ENCODE measurements at places on chromosomes 2 and 18. TPM values are rescaled to one million over a fixed set of nuclear protein-coding genes. Genes with fewer than 3 reads are reported as not detected.
A peak's percentile ranks its signal among the peaks of the same experiment; 100 is the strongest.

The C2orf78 gene
- total RNA-seq: not detected

The LTBP1 gene
- total RNA-seq: not detected

The CD8B2 gene
- total RNA-seq: 13.1 TPM

The RAPGEF4 gene
- 1.2 TPM for total RNA-seq

The ERFE gene
- not detected for total RNA-seq

The LOXHD1 gene
- total RNA-seq: 0.08 TPM

The FBXO41 gene
- total RNA-seq: 28.0 TPM

The XRCC5 gene
- total RNA-seq: 245 TPM

The G6PC2 gene
- total RNA-seq: not detected

The IL1R2 gene
- not detected for total RNA-seq

The IL36B gene
- not detected for total RNA-seq

GRCh38 chr2:67616749-67617148, 219.6 kb downstream of the ETAA1 start:
- no peaks in the 10 kb centered on the region for H3K4me1 ChIP-seq
- no peak overlapping the region for H3K27ac ChIP-seq
- no peak overlapping the region for H3K4me3 ChIP-seq

GRCh38 chr2:215607766-215608165, 171.9 kb upstream of the FN1 start:
- H3K27me3 ChIP-seq: peaks cover 5% of the 10 kb centered on the region
- no peak overlapping the region for H3K27ac ChIP-seq
- no peak for DNase-seq
- no peaks in the 10 kb centered on the region for H3K36me3 ChIP-seq
- no peaks in the 10 kb centered on the region for H3K4me1 ChIP-seq
- no peak overlapping the region for H3K4me3 ChIP-seq

GRCh38 chr2:105754011-105754410, 9.3 kb downstream of the NCK2 start:
- H3K27ac ChIP-seq: peak overlapping the region; percentile 98
- peak overlapping the region; percentile 71 for H3K4me3 ChIP-seq
- H3K4me1 ChIP-seq: peaks cover 98% of the 10 kb centered on the region
- H3K36me3 ChIP-seq: peaks cover 14% of the 10 kb centered on the region

DNA sequence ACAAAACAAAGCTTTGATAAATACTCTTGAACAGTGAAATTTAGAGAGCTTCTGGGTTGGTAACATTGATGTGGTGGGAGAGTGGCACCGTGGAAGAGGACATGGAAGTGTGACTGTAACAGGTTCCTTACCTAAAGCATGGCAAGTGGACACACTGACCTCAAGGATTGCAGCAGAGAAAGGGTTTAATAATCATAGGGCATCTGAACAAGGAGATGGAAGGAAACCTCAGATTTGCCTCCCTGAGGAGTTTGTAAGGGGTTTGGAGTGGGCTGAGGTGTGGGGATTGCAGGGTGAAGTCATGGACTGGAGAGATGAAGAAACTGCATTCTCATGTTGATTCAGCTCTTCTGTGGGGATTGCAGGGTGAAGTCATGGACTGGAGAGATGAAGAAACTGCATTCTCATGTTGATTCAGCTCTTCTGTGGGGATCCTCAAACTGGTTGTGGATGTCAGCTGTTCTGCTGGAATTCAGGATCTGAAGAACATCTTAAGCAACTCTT, 83.8 kb upstream of the TLK1 start:
- DNase-seq: no peak
- no peak overlapping the region for H3K27ac ChIP-seq
- H3K4me3 ChIP-seq: no peak overlapping the region
- H3K36me3 ChIP-seq: peaks cover 8% of the 10 kb centered on the region
- peaks cover 33% of the 10 kb centered on the region for H3K4me1 ChIP-seq
- no peaks in the 10 kb centered on the region for H3K27me3 ChIP-seq

- no peaks in the 10 kb centered on the region for H3K27me3 ChIP-seq
- peaks cover 2% of the 10 kb centered on the region for H3K4me1 ChIP-seq
- no peak overlapping the region for H3K4me3 ChIP-seq
- DNase-seq: no peak
- H3K36me3 ChIP-seq: no peaks in the 10 kb centered on the region
- no peak overlapping the region for H3K27ac ChIP-seq
Measured at GRCh38 chr2:144402251-144402650, 117.7 kb downstream of the ZEB2 start.

DNA sequence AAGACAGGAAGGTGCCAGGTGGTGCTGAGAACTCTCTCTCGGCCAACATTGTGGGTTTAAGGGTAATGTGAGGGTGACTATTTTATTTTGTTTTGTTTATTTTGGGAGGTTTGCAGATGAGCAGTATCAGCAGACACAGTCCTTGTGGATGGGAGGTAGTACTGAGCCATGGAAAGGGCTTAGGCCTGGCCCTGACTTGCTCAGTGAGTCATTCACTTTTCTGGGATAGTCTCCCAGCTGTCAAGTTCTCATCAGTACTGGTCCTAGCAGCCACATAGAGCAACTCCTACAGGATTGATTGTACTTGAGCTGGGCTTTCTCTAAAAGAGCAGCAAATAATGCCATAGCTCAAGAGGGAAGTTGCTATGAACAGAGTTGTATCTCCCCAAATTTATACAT, 175.2 kb downstream of the LOXHD1 start:
- H3K4me1 ChIP-seq: no peaks in the 10 kb centered on the region
- no peak overlapping the region for H3K4me3 ChIP-seq
- peaks cover 3% of the 10 kb centered on the region for H3K27me3 ChIP-seq

- DNase-seq: no peak
- H3K4me3 ChIP-seq: no peak overlapping the region
- no peaks in the 10 kb centered on the region for H3K27me3 ChIP-seq
- no peaks in the 10 kb centered on the region for H3K4me1 ChIP-seq
- H3K27ac ChIP-seq: no peak overlapping the region
Measured at GRCh38 chr2:8856176-8856575, 18.8 kb upstream of the KIDINS220 start.

- H3K36me3 ChIP-seq: no peaks in the 10 kb centered on the region
- no peak for DNase-seq
- no peak overlapping the region for H3K27ac ChIP-seq
- no peaks in the 10 kb centered on the region for H3K4me1 ChIP-seq
- H3K27me3 ChIP-seq: peaks cover 18% of the 10 kb centered on the region
- H3K4me3 ChIP-seq: no peak overlapping the region
Measured at GRCh38 chr2:84158605-84159004, 300.5 kb downstream of the SUCLG1 start.

- no peaks in the 10 kb centered on the region for H3K36me3 ChIP-seq
- H3K4me1 ChIP-seq: peaks cover 19% of the 10 kb centered on the region
- H3K27ac ChIP-seq: no peak overlapping the region
- DNase-seq: no peak
Measured at GRCh38 chr2:86556508-86556907, 6.7 kb downstream of the CHMP3 start.

GRCh38 chr2:38528534-38528933, 74.2 kb downstream of the HNRNPLL start:
- peaks cover 9% of the 10 kb centered on the region for H3K4me1 ChIP-seq
- peaks cover 56% of the 10 kb centered on the region for H3K27me3 ChIP-seq
- H3K4me3 ChIP-seq: peak overlapping the region; percentile 36
- H3K27ac ChIP-seq: no peak overlapping the region

GRCh38 chr2:11155381-11156035, at the start of gene SLC66A3:
Gene SLC66A3, plus strand, starts transcription at chr2:11155467. Its CDS starts 80 bp downstream, at chr2:11155547.
- no peaks in the 10 kb centered on the region for H3K27me3 ChIP-seq
- peak within 1 kb of the TSS; percentile 94 for H3K27ac ChIP-seq
- peaks cover 7% of the 10 kb centered on the region for H3K4me1 ChIP-seq
- peaks cover 2% of the 10 kb centered on the region for H3K36me3 ChIP-seq

- H3K36me3 ChIP-seq: no peaks in the 10 kb centered on the region
- H3K4me3 ChIP-seq: no peak overlapping the region
- H3K27ac ChIP-seq: no peak overlapping the region
- no peaks in the 10 kb centered on the region for H3K4me1 ChIP-seq
Measured at GRCh38 chr18:28045176-28045810, 131.6 kb downstream of the CDH2 start.

DNA sequence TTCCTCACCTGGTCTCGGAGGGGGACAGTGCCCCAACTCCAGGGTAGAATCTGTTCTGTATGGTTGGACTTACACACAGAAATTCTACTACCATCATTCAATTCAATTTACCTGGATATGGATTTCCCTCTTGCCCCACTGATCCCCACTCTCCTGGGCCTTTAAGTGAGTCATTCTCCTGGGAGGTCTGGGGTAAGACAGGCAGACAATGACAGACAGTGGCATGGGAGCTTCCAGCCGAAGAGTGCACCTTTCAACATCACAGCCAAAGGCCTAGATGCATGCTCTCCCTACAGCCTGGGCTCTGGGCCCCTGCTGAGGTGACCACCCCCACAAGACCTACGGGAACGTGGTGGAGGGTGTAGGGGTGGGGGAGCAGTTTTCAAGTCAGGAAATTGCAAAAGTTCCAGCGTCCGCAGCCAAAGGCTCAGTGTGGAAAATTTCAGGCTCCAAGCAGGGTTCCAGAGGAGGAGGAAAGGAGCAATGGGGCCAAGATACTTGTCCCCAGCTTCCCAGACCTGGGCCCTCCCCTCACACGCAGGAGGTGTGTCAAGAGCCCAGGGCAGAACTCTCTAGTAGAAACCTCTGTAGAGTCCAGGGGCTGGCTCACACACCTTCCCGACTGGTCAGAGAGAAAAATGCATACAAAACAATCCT, 296.4 kb downstream of the CYP26B1 start:
- peaks cover 5% of the 10 kb centered on the region for H3K27me3 ChIP-seq
- H3K4me3 ChIP-seq: no peak overlapping the region
- H3K27ac ChIP-seq: no peak overlapping the region
- DNase-seq: no peak

- no peak overlapping the region for H3K4me3 ChIP-seq
- peaks cover 7% of the 10 kb centered on the region for H3K4me1 ChIP-seq
- no peak for DNase-seq
- H3K36me3 ChIP-seq: no peaks in the 10 kb centered on the region
- no peaks in the 10 kb centered on the region for H3K27me3 ChIP-seq
Measured at GRCh38 chr2:241768850-241769249, 7.8 kb upstream of the GAL3ST2 start.

DNA sequence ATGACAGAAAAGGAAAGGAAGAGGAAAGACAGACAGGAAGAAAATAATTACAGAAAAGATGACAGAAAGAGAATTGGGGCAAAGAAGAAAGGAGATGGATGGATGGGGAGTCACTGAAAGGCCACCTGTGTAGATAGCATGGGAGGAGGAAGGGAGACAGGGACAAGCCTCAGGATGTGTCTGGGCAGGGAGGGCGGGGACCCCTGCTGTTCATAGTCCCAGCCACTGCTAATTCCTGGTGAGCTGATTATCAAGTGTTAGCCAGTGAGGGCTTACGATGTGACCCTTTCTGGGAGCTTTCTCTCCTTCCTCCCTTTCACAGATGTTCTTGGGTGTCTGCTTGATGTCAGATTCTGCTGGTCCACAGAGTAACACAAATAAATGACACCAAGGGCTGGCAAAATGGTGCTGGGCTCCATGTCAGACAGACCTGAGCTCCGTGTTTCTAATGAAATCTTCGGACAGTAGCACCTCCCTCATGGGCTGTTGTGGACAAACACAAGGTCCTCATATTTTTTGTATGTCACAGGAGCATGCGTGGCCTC, 13.6 kb downstream of the FHOD3 start:
- no peak for DNase-seq
- no peaks in the 10 kb centered on the region for H3K36me3 ChIP-seq
- peaks cover 26% of the 10 kb centered on the region for H3K27me3 ChIP-seq

DNA sequence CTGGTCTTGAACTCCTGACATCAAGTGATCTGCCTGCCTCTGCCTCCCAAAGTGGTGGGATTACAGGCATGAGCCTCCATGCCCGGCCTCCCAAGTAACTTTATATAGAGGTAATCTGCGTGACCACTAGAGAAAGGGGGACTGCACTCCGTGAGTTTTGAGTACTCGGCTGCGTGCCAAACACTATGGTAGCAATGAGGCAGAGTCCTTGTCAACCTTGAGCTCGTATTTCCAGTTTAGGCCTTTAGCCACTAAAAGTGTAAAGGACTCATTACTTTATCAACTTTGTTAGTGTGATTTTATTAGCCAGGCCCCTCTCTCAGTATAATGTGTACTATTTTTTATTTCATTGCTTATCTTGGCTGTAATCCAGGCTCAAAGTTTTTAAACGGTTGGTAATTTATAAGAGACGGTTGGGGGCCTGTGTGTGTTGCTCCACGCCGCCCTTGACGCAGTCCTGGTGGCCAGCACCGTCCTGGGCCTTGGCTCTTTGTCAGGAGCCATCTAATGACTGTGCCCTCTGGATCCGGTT, 56.2 kb downstream of the ZCCHC2 start:
- no peak for DNase-seq
- H3K27ac ChIP-seq: no peak overlapping the region
- peaks cover 8% of the 10 kb centered on the region for H3K4me1 ChIP-seq
- H3K4me3 ChIP-seq: no peak overlapping the region
- H3K27me3 ChIP-seq: no peaks in the 10 kb centered on the region

DNA sequence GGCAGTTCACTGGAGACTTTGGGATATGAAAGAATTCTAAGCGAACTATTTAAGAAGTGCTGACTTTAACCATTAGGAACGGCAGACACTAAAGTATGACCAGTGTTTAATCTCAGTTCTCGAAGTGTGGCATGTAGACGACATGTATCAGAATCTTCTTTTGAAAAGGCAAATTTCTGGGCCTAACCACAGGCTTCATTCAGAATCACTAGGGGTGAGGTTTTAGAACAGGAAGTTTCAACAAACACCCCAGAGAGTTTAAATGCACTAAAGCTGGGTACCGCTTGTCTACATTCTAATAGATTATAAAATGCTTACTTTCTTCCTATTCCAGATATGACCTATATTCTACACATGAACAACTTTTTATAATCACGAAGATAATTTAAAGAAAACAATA, 180.3 kb downstream of the ANKRD44 start:
- peak overlapping the region; percentile 87 for H3K27ac ChIP-seq
- H3K27me3 ChIP-seq: no peaks in the 10 kb centered on the region
- H3K4me3 ChIP-seq: peak overlapping the region; percentile 6
- peaks cover 63% of the 10 kb centered on the region for H3K36me3 ChIP-seq
- DNase-seq: peak; percentile 13
- H3K4me1 ChIP-seq: peaks cover 44% of the 10 kb centered on the region

- H3K4me3 ChIP-seq: no peak overlapping the region
- H3K27ac ChIP-seq: no peak overlapping the region
- H3K4me1 ChIP-seq: no peaks in the 10 kb centered on the region
- no peaks in the 10 kb centered on the region for H3K36me3 ChIP-seq
Measured at GRCh38 chr2:106965611-106966010, 79.6 kb upstream of the ST6GAL2 start.

DNA sequence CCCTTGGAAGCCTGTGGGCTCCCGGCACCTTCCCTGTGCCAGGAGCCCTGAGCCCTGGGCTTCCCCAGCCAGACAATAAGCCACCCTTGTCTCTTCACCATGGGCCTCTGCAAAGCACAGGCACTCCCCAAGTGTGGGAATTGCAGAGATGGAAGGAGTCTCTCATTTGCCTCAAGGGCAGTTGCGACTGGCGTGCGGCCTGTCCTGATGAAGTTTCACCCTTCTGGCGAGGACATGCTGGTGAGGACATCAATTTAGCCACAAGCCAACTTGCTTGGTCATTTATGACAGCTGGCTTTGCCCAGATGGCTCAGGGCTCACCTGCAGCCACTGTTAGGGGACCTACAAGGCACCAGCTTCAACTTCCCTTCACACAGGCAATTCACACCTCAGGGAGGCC, 180.2 kb downstream of the ANAPC1 start:
- no peak overlapping the region for H3K27ac ChIP-seq
- no peaks in the 10 kb centered on the region for H3K36me3 ChIP-seq
- H3K4me3 ChIP-seq: no peak overlapping the region
- no peak for DNase-seq
- peaks cover 7% of the 10 kb centered on the region for H3K4me1 ChIP-seq

GRCh38 chr2:172438741-172439508, 11.5 kb downstream of the ITGA6 start:
- no peaks in the 10 kb centered on the region for H3K27me3 ChIP-seq
- peak overlapping the region; percentile 63 for H3K4me3 ChIP-seq
- peak overlapping the region; percentile 68 for H3K27ac ChIP-seq

Data from naive thymus-derived CD8-positive, alpha-beta T cell (primary cell).